ENCODE measurements at places on chromosomes 7 and 10.

DNA sequence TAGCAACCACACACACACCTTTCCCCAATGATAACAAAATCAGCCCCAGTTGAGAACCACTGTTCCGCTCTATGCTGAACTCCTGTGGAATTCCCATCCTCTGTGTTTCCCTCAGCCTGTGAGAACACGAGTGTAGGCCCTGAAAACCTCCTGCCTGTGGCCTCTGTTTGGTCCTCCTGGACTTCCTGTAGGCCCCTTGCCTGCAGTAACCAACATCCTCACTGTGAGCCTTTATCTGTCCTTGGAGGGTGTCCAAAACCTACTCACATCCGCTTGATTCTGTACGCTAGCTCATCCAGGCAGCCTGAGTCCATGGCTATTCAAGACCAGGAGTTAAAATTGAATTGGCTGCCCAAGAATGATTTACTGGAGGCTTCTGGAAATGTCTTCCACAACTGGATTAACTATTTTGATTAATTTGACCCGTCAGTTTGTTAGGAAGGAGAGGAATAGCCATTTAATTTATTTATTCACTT is 149.8 kb downstream of the AKR1D1 start:
- peak; percentile 41 for DNase-seq

DNA sequence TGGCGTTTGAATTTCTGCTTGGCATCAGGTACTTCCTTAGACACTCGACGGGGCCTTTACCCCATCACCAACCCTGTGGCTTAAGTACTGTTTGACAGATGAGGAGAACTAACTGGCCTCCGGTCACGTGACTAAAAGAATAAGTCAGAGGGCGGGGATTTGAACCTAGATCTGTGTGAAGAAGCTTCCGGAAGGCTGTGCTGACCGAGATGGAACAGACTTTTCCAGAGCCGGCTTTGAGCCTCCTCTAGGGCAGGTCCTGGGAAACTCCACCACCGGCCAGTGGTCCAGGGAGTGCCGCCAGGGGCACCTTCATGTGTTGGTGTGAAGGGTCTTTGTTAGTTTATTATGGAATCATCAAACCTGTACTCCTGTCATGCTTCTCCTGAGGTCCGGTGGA is 26.9 kb downstream of the CAMK1D start:
- no peak for DNase-seq

GRCh38 chr7:135709508-135709907 is 18.5 kb downstream of the SLC13A4 start:
- DNase-seq = no peak

DNA sequence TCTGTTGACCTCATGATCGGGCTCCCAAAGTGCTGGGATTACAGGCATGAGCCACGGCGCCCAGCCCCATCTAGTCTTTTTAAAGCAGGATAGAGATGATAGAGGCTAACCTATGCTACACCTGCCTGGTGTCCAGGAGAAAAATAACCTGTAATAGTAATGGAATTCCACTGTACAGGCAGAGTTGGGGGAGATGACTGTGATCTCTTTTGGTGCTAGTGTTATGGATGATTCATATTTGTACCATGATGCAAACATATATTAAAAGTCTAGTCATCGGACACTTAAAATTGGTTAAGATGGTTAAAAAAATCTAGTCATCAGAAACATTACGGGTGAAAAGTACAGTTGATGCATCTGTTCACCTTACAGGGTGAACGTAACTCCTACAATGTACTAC is 6.1 kb upstream of the SAR1A start:
- no peak for DNase-seq

DNA sequence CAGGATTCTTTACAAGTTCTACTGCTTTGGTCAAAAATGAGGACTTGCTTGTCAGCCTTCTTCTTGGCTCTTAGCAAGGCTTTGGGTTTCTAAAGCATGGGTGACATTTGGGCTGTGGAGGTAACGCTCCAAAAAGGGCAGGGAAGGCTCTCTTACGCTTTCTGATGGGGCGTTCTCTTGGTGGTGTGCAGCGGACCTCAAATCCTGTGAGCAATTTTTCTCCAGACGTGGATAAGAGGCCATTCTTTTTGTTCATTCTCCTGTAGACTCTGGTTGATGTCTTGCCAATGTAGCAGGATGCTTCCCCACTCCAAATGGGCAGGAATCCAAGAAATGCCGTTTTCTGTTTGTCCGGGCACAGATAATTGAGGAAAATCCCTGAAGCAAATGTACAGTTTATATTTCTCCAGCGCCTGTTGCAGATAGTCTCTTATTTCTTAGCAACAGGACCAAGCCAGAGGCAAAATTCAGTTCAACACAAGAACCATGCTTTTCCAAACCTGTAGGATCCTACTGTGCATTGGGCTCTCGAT is 138.4 kb upstream of the NFE2L3 start:
- no peak for DNase-seq

DNA sequence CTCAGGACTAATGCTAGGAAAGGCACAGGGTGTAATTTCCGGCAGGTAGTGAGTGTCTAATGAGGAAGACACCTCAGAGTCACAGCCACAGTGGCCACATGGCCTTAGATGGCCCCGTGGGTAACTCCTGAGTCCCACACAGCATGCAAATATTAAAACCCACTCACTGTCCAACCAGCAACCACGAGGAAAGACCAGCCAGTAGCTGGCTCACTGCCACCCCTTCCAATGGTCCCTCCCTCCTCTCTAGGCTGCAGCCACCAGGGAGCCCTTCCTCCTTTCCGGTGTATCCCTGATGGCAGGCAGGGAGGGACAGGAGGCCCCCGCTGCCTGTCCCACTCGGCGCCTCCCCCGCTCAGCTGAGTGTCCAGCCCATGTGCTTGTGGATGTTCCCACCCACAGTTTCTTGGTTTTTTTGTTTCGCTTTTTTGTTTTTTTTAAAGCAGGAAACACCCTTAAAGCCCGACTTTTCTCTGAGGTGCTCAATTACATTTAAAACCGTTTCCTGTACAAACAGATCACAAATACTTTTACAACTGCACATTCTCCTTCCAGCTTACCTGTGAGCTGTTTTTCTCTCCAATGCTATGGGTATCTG is 9.2 kb downstream of the BNIP3 start:
- no peak for DNase-seq

All from SHP77 (cell line).